Stimulated activated CD8-positive, alpha-beta memory T cell treated with anti-CD3 and anti-CD28 coated beads, Interleukin-7, amount 100 ng/mL, for 24 hours (primary cell): ENCODE measurements at places on chromosomes 4 and X.

DNA sequence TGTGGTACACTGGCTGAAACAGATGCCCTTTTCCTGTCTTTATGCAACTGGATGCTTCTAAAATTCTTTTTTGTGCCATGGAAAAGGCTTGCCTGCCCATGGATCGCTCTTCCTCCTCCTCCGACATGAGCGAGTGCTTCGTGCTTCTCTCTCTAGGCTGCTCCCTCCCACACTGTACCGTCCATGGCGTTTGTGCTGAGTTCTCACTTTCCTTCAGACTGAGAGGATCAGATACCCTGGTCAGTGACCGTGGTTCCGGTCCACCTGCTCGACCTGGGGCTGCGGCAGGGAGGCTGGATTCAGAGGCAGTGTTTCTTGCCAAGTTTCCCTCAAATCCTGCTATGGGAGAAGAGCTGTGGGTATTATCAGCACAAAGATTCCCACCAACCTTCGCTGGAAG lies 10.2 kb upstream of the CLDN24 start:
- no peak for DNase-seq

- DNase-seq: no peak
Measured at GRCh38 chr4:112172180-112172579, 26.9 kb downstream of the FAM241A start.

DNA sequence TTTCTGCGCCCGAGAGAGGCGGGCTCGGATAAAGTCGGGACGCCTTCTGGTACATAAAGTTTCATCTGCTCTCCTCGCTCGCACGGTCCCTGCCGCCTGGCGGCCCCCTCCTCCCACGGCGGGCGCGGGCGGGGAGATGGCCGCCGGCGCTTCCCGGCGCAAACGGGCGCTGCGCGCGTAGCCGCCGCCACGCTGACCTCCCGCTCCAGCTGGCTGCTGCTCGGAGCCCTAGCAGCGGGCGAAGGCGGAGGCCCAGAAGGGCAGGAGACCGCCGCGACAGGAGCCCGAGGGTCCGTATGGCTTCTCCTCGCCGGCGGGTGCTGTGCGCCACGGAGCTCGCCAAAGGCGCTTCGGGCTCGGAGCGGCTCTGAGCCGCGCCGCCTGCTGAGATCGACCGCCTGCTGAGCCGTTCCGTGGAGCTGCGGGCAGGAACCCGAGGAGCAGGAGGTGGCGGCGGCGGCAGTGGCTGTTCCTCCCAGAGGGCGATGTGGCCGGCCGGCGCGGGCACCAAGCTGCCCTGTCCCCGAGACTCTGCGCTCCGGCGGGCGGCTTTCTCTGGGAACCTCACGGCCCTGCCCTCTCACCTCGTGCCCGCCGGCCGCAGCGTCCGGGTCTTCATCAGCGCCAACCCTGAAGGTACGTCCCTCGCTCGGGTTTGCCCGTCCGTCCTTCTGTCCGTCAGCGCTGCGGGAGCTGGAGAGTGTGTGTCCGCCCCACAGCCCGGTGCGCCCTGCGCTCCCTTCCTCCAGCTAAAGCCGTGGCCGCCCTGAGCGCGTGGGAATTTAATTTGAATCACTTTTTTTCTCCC lies at the start of gene NWD2:
Gene NWD2, plus strand, starts transcription at position 161 of the 808 bp plus-strand sequence. Its CDS starts 325 bp downstream, at position 486.
- DNase-seq: no peak

- no peak for DNase-seq
Measured at GRCh38 chrX:2848871-2849301, 20.2 kb downstream of the GYG2 start.

DNA sequence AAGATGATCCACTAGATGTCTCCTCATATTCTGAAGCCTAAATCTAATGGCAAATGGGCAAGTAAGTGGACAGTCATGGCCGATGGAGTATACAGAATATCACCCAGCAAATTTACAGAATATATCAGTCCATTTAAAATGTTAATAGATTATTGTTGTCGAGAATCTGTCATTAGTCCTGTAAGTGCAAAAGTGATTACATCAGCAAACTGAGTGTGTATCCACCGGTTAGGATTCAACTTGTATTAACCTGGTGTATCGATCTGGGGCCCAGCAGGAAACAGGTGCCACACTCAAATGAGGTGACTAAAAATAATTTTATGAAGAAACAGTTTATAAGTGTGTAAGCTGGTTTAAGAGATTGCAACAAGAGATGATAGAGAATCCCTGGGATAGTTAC lies 367.9 kb upstream of the FAM47C start:
- DNase-seq: no peak

DNA sequence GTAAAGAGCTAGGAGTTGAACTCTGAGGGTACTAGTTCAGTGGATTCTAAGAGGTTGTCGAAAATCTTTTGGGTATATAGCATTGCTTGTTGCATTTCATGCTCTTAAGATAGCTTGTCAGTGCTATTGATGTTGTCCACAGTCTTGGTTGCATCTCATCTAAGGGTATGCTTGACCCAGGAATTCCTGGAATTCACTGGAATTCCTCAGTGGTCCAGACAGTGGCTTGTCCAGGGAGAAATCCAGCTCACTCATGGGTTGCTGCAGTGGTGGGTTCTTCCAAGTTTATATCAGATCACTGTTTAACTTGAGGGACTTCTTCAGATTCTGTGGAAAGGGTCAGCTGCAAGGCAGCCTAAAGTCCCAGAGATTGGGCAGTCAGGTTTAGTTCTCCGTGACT lies 29.8 kb upstream of the SMARCAD1 start:
- DNase-seq: no peak

- no peak for DNase-seq
Measured at GRCh38 chr4:61501812-61502211, 301.7 kb downstream of the ADGRL3 start.

DNA sequence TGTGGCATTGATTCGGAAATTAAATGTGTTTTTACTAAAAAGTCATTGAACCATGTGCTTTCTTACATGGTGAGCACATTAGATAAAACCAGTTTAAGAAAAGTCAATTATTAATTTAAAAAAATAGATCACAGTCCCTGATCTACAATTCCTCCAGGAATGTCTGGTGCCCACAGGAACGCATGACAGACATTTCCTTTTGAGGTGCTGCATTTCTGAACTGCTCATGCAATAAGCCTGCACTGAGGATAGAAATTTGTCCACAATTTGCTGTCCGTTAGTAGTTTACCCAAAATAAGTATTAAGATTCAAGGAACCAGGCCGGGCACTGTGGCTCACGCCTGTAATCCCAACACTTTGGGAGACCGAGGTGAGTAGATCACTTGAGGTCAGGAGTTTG lies 8.2 kb upstream of the ADAMTS3 start:
- no peak for DNase-seq

DNA sequence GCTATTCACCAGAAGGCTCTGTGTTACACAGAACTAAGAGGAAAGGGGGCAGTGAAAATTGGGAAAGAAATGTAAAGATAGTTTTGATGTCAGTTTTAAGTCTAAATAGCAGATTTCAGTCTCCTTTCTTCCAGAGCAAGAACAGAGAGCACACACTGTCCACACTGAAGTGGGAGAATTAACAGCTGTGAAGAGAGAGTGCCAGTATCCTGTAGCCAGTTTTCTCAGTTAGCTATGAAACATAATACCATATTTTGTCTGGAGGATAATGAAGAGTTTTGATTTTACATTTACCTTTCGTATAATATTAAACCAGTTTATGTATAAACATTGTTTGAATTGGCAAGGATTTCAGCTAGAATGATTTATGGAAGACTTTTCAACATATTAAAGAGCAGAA lies 35.1 kb downstream of the FBXO8 start:
- no peak for DNase-seq
